ENCODE measurements at places on chromosomes 1 and 21.

- DNase-seq, result no peak
Measured at GRCh38 chr1:174165471-174166137, 6.3 kb downstream of the RABGAP1L start.

DNA sequence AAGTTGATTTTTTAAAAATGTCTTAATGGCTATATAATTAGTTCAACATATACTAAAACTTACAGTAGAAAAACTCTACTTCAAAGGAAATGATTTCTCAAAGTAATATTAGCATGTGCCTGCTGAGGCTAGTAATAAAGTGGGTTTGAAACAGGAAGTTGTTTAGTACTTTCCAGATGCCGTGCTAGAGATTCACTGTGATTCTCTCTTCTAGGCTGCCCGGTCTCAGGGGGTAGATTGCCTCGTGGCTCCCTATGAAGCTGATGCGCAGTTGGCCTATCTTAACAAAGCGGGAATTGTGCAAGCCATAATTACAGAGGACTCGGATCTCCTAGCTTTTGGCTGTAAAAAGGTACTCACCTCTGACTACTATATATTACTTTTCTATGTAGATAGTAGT, 9.1 kb downstream of the EXO1 start:
- DNase-seq, result no peak

- no peak for DNase-seq
Measured at GRCh38 chr1:10050611-10051010, 17.9 kb downstream of the UBE4B start.

GRCh38 chr1:116191294-116191693, 80.1 kb downstream of the MAB21L3 start:
- no peak for DNase-seq

DNA sequence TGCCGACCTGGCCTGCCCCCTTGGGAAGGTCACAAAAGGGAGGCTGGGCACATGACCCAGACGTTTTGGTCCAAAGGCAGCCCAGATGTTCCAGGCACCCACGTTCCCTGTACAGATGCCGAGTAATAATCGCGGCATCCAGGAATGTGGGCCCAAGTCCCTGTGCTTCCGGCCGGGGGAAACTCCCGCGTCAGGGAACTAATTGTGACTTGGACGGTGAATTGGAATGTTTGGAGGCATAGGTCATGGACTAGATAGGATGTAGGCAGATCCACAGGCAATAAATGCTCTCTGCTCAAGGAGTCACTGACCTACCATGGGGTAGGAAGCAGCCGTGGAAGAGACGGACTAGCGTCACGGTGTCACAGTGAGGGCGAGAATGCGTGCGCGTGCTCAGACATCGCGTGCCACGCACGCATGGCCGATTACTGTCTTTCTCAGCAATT, 178.4 kb downstream of the DUSP10 start:
- DNase-seq, result no peak

DNA sequence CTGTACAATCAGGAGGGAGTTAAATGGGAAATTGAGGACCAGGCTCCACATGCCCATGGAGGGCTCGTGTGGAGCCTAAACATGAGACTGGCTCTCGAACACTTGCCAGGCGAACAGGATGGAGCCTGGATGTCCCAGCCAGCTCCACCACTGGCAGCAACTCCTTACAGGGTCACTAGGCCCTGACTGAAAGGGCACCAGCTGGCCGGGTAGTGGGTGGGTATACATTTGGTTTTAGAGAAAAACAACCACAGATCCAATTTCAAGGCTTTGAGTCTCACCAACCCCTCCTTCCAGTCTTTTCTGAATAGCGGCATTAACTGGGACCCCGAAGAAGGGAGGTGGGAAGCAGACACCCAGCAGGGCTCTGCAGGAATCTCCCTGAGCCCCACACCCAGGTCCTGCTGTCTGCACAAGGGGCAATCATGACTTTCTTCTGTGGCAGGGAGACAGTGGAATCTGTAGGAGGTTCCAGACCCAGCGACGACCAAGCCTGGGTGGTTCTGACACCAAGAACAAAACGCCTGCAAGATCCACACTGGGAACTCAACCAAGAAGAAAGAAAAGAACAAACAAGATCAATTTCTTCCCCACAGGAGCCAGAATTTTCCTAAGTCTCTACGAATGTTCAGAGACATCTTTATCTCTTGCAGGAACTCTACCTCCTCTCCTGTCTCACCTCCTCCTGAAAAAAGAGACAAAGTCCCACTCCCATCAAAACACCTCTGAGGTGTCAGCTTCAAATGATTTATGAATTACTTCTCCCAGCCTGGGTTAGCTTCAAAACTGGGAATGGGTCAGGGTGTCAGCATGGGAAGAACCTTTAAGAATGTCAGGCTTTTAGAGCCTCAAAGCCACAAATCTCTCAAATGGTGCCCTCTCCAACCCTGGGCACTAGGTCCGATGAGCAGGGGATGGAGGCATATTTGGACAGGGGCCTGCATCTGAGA, 26.5 kb upstream of the SRP9 start:
- no peak for DNase-seq

GRCh38 chr1:213418268-213419071, 367.4 kb downstream of the RPS6KC1 start:
- no peak for DNase-seq
